ENCODE measurements at places on chromosomes 6 and 20.

GRCh38 chr6:141140905-141141304, 991.8 kb upstream of the GJE1 start:
- DNase-seq = no peak

DNA sequence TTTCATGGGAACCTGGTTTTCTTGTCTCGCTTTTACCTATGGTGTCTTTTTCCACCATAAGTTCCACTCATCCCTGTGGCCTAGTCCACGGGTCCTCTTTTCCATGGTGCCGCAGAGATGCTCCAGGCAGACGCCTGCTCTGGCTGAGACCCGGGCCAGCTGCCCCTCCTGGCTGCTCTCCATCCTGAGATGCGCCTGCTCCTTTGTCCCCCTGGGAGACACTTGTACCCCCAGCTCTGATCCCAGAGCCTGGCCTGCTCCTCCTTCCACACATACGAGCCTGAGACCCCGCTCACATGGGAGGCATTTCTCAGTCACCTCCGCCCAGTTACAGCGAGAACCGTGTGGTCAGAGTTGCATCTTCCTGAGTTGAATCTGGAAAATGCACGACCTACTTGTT, 29.6 kb downstream of the RNASET2 start:
- DNase-seq = peak; percentile 47

- DNase-seq = peak; percentile 49
Measured at GRCh38 chr6:158226655-158227512, 58.7 kb downstream of the GTF2H5 start.

GRCh38 chr20:16865406-16865805, 117.2 kb downstream of the OTOR start:
- no peak for DNase-seq

GRCh38 chr6:12275107-12275506, 15.1 kb upstream of the EDN1 start:
- DNase-seq = no peak

- DNase-seq = no peak
Measured at GRCh38 chr6:88502391-88502790, 336.2 kb upstream of the CNR1 start.

GRCh38 chr6:167932468-167933276, 64.8 kb upstream of the KIF25 start:
- no peak for DNase-seq

DNA sequence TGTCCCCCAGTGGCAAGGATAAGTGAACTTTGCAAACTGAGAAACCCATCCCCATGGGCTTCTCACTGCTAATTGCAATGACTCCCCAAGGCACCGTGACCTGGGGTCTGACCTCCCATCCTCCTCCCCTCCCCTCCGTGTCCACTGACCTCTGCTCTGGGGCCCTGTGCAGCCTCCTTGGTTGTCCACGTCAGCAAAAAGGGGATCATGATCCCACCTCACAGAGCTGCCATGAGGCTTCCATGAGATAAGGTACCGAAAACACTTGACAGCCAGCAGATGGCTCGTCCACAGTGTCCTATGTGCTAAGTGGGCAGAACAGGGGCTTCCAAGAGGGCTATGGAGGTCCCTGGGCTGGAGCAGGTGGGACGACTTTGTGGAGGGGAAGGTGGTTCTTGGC, 104.5 kb downstream of the GRM4 start:
- DNase-seq = no peak

- DNase-seq = no peak
Measured at GRCh38 chr6:161396539-161396938, 122.7 kb upstream of the AGPAT4 start.

DNA sequence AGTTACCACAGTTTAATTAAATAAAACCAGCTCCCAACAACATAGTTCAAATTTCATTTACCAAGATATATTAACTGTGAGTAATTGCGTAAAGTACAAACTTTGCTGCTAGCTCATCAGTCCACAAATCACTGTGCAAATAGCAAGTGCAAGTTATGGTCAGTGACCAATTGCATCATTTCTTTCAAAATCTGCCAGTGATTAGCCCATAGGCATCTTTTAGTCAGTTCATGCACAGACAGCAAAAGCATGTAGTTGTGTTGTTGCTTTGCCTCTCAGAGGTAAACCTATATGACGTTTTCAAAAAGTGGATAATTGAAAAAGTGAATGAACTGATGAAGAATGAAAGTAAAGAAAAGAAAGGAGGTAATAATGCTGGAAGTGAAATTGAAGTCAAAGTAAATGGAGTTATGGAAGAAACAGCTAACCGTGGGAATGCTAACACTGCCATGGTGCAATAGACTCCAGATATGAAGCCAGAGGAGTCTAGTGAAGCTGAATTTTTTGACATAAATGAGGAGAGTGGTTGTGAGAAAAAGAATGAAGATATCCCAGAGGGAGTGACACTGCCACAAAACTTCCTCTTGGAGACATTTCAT, 36.5 kb downstream of the ENPP1 start:
- no peak for DNase-seq

Measured in activated CD8-positive, alpha-beta memory T cell treated with anti-CD3 and anti-CD28 coated beads for 24 hours (primary cell).